ENCODE measurements at places on chromosomes 16 and 17.

GRCh38 chr17:3536716-3537115 lies 20.9 kb downstream of the TRPV3 start:
- DNase-seq: no peak

GRCh38 chr17:82328141-82328993 lies 5.2 kb downstream of the SECTM1 start:
- no peak for DNase-seq

- DNase-seq: no peak
Measured at GRCh38 chr17:61468263-61468907, 16.2 kb downstream of the TBX4 start.

GRCh38 chr16:81224824-81225223 lies 13.7 kb upstream of the BCO1 start:
- no peak for DNase-seq
